ENCODE measurements at places on chromosomes 13 and 19. TPM values are rescaled to one million over a fixed set of nuclear protein-coding genes. Genes with fewer than 3 reads are reported as not detected.

Gene GIPR
- polyA plus RNA-seq, result 0.28 TPM

Gene FOSB
- polyA plus RNA-seq, result 88.2 TPM

Gene CEACAM3
- not detected for polyA plus RNA-seq

Gene SMARCA4
- polyA plus RNA-seq, result 143 TPM

Gene TRIM13
- 49.7 TPM for polyA plus RNA-seq

Gene DAPK3
- polyA plus RNA-seq, result 37.3 TPM
